ENCODE measurements at places on chromosomes 7 and 10.

DNA sequence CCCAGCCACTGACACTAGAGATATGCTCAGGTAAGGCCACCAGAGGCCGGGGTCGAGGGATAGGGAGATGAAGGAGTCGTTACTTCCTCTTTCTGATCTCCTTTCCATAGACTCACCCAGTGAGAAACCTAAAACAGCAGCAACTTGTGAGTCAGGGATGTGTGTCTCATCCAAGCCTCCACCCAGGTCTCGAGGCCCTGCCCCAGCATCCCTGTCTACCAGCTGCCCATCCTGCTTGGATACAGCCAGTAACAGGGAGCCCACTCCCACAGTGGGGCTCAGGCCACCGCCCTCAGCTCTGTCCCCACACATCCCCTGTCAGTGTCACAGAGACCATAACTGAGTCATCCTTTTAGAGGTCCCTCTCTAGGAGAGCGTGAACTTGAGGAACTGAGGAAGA, 49.6 kb upstream of the CHST15 start:
- no peak for DNase-seq

DNA sequence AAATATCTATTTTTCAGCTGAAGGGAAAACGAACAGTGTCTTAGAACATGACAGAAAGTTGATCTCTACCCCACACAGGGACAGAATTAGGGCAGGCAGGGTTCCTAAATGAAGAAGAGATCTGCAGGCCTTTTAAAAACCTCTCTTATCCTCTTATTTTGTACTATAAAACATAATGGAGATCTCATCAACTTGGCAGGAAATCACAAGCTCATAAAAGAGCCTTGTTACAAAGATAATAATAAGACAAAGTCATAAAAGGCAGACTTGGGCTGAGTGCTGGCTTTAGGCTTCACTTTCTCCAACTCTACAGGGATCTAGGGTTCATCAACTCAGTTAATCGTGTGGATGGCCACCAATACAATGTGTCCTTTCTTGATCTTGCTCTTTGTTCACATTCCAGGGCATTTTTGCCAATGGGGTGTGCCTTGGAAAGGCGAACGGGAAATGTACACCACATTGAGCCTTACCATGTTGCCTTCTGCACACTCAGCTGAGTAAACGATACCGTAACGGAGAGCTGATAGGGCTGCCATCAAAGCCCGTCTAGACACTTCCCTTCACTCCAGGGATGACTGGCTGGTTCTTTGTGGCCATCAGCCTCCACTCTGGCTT, 7.1 kb upstream of the TEX36 start:
- no peak for DNase-seq

- peak; percentile 45 for DNase-seq
These were observed 34.2 kb downstream of the PUS7 start for GRCh38 chr7:105487579-105488571.

DNA sequence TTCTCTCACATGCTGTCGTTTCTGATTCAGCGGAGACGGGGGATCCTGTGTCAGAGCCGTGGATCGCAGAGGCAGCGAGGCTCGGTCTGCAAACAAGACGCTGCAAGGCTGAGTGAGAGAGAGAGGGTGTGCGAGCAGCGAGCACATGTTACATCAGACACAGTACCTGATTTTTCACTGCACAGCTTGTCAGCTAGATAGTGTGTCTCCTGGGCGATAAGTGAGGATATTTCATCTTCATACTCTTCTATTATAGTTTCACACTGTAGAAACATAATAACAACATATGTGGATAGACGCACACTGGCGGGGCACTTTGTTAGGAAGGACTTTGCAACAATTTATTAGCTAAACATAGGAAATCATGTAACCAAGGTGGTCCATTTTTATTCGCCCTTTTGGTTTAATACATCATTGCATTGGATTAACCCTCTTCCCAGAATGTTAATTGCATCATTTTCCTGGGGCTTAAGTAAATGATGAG, 39.5 kb downstream of the CNPY1 start:
- DNase-seq: no peak

GRCh38 chr7:28029051-28029450, 151.5 kb downstream of the JAZF1 start:
- DNase-seq: no peak

- DNase-seq: no peak
These were observed 90.7 kb downstream of the PRKAG2 start for GRCh38 chr7:151786241-151786640.

GRCh38 chr7:149216402-149216801, 21.1 kb downstream of the ZNF282 start:
- no peak for DNase-seq

- no peak for DNase-seq
These were observed 68.6 kb upstream of the VIPR2 start for GRCh38 chr7:159213253-159213652.

GRCh38 chr10:93149761-93150160, 76.1 kb downstream of the CYP26A1 start:
- no peak for DNase-seq

DNA sequence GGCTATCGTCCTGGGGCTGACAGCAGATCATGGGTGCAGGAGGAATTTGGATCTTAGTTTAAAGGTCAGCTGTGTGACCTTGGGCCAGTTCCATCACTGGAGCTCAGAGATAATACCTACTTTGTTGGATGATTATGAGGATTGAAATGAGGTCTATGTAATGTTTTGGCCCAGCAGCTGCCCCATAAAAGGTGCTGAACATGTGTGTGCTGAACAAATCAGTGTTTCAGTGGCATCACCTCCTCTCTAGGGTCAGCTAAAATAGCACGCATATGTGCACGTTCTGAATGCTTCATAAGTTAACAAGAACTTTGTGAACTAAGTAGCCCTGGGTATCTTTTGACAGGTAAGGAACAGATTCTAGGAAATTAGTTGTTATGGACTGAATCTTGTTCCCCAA, 84.8 kb upstream of the LRRC18 start:
- DNase-seq: no peak

DNA sequence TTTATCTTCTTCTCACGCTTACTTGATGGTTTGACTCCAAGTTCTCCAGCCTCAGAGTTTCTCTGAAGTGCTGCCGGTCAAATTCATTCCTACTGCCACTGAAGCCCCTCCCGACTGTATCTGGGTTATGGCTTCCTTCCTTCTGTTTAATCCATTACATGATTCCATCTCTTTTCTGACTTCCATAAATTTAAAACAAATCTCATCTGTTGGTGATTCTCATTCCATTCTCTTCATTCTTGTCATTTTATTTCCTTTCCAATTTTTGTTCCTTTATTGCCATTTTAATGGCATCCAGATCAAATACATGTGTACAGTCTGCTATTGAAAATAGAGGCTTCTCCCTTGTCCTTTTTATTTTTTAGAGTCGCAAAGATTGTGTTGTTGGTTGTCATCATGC, 25.4 kb upstream of the HIBADH start:
- no peak for DNase-seq

DNA sequence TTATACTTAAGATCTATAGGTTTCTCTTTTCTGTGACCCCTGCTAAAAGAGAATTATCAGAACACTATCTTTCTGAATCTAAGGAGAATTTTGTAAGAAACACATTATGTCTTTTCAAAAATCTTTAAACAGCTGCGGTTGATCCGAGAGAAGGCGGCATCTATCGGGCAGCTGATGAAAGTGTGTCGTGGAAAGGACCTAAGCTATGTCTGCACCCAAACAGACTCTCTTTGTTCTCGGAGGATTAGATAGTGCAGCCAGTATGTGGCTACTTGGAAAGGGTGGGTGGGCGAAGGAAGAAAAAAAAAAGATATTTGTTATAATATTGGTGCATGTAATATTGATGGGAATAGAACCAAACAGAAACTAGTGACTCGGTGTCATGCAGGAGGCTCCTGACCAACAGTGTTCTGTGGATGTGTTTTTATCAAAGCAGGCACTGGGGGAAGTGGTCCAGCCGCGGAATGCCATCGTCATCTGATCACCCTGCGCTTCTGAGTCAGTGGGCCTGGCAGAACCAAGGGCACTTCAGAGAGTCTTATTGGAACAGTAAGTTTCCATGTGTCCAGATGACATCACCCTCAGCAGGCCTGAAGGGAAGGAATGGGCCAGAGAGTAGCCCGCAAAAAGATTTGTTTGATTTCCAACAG, 509.7 kb upstream of the AKR1E2 start:
- DNase-seq: peak; percentile 75

DNA sequence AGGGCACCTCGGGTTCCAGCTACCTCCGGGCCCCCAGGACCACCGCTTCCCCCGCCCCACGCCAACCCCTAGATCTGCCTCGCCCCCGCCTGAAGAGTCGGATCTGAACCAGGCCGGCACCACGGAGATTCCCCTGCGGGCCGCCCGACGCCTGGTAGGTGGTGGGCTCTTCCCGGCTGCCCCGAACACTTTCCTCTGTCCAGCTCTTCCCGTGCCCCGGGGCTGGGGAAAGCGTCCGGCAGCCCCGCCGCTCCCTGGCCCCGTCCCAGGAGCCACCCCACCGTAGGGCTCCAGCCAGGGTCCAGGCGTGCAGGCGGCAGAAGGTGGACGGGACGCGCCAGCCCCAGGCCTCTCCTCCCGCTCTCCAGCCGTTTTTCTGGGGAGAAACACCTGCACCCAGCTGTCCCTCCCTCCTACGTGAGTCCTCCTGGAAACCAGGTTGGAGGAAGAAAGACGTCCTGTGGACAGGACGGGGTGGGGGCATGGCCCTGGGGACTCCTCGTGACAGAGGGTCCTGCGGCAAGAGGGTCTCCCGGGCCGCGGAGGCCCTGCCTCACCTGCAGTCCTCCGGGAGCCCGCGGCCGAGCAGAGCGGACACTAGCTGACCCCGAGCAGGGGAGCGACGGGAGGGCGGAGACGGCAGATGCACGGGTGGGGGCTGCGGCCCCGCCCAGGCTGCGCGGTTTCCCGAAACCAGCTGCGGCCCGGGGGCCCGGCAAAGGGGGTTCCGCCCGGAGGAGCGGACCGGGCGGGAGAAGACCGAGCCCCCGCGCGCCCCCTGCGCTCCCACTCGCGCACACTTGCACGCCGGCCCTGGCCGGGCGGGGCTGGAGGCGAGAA, at the start of gene TMEM176B:
TMEM176B (minus strand) TSS at position 624 of the 840 bp plus-strand sequence. CDS start 3,795 bp downstream, outside the sequence.
- no peak for DNase-seq

- peak; percentile 44 for DNase-seq
These were observed 181.6 kb upstream of the NEBL start for GRCh38 chr10:21078410-21079329.

DNA sequence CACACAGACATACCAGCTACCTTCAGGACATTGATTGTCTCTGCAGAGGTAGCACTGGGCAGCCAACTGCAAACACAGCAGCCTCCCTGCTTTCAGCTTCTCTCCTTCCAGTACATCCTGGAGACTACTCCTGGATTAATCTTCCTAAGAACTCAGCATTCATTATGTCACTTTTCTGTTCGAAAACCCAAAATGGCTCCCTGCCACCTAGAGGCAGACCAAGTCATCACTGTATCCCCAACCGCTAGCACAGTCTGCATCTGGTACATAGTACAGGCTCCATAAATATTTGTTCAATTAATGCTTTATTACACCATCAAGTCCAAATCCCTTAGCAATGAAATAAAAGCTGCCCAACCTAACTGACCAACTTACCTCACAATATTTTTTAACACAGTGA, 5.0 kb upstream of the SEC31B start:
- DNase-seq: no peak

DNA sequence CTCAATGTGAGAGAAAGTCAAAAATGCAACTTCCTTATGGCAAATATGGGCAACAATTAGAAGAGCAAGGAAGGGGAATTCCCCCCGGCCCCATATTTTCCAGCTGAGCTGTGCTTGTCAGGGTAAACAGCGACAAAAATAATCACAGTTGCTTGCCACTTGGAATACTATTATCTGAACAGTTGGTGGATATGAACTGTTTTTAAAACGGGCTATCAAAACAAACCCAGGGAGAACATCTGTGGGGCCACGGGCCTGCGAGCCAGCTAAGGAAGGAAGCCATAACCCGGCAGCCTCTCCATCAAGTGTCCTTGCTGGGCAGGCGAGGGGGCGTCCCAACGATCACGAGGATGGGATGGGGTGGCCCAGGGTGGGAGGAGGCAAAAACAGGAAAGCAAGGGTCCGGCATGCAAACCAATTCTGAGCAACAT, 228.4 kb downstream of the ARHGAP12 start:
- DNase-seq: peak; percentile 64

DNA sequence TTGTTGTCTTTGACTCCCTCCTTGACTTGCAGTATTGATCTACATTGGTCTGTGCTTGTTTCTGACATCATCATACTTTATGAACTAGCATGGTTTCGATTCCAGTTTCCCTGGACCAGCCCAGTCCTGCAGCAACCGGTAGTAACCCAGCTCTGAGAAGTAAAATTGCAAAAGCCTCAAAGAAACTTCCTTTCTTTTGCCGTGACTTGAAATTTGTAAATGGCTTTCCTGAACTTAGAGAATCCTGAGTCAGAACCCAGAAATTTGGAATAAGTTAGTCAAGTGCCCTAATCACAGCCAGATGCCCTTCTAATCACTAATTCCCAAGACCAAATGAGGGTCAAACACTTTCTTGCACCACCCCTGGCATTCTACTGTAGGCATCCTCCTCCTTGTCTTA, 15.0 kb downstream of the TAS2R60 start:
- no peak for DNase-seq

DNA sequence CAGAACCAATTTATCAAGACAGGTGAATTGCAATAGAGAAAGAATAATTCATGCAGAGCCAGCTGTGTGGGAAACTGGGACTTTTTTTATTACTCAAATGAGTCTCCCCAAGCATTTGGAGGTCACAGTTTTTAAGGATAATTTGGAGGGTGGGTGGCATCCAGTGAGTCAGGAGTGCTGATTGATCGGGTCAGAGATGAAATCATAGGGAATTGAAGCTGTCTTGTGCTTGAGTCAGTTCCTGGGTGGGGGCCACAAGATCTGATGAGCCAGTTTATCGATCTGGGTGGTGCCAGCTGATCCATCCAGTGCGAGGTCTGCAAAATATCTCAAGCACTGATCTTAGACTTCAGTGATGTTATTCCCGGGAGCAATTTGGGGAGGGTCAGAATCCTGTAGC, 9.9 kb upstream of the MYO1G start:
- DNase-seq: no peak

DNA sequence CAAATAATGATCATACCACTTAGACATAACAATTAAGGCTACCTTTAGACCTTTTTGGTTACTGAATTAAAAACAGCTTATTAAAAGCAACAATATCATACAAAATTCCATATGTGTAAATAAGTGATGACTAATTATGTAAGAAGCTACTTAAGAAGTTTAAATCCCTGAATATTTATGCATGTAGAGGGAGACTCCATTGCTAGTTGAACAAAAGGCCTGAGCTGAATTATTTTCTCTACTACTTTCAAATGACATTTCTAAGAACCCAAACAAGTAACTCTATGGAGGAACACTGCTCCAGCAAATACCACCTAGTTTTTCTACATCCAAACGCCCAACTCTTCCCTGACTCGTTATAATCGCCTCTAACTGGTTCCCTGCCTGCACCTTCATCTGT, 31.5 kb downstream of the EPC1 start:
- no peak for DNase-seq

GRCh38 chr10:94785211-94785610, 22.7 kb downstream of the CYP2C19 start:
- DNase-seq: peak; percentile 53

GRCh38 chr10:132865171-132865631, 77.2 kb downstream of the CFAP46 start:
- no peak for DNase-seq

All from SJSA1 (cell line).